Retinal pigment epithelial cell (primary cell): ENCODE measurements at places on chromosomes 1 and 21.

DNA sequence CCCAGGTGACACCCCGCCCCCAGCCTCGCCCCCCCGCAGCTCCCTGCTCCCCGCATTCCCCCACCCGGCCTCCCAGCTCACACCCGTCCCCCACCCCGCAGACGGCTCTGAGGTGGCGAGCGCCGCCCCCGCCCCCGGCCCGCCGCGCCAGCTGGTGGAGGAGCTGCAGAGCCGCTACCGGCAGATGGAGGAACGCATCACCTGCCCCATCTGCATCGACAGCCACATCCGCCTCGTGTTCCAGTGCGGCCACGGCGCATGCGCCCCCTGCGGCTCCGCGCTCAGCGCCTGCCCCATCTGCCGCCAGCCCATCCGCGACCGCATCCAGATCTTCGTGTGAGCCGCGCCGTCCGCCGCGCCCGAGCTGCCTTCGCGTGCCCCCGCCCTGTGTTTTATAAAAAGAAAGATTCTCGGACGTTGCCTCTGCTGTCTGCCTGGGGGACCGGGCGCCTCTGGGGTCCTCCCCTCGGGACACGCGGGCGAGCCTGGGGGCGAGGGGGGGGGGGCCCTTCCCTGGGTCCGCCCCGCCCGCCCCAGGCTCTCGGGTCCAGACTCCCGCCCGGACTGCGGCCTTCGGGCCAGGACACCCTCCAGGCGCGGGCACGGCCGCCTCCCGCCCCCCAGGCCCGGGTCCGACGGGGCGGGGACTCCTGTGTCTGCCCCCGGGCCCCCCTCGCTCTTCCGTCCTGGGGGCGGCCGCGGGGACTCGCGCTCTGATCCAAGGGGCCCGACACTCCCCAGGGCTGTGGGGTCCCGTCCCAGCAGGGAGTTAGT lies 1.6 kb upstream of the MMP23B start:
- DNase-seq = no peak

DNA sequence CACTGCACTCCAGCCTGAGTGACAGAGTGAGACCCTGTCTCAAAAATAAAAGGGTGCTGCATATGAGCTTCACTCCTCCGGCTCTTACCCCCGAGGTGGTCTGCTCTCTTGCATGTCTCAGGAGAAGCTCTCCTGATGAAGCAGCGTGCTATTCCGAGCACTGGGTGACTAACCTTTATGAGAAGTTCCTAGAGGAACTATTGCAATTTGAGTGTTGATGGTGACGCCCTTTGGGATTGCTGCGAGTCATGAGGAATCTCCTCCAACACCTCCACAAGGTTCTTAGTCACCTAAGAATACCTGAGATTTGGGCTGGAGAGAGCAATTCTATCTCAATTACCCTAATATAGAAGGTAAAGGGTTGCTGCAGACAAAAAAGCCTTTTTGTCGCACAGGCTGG lies 40.8 kb upstream of the TINAGL1 start:
- no peak for DNase-seq

DNA sequence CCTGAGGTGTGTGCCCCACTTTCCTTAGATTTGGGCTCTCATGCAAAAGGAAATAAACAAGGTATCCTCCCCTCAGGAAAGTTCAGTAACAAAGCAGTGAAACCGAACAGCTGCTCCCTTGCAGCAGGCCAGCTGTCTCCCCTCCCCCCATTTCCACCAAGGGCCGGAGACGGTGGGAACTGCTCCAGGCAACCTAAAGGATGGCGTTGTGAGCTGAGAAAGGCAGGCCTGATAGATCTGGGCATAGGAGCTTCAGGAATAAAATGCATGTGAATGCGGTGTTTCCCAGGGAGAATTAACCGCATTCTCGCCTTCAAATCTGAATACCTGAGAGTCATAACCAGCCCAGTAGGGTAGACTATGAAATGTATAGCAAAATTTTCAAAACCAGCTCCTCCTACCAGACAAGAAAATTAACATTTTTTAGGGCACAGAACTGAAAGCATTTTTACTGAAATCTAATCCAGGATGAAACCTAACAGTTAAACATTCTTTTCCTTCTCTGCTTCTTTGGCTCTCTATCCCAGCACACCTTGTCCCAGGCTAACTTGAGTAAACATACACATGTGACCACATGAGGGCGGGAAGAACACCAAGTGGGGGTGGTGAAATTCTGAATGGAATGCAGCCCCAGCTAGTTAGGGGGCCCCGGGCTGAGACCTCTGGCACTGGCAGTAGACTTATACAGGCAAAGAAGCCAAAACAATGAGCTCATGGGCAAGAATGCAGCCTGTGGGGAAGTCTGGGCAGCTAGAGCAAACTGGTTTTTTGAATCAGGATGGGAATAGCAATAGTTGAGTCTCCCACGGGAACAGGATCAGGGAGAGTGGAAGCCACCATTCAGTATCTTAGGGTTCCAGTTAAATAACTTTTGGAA lies 11.5 kb downstream of the MCL1 start:
- peak; percentile 99 for DNase-seq

GRCh38 chr1:236156512-236157208 lies 14.3 kb downstream of the GPR137B start:
- no peak for DNase-seq

- no peak for DNase-seq
Measured at GRCh38 chr1:39205102-39205780, 746 bp downstream of the MACF1 start.

- no peak for DNase-seq
Measured at GRCh38 chr1:32701421-32701911, 1.1 kb downstream of the SYNC start.

DNA sequence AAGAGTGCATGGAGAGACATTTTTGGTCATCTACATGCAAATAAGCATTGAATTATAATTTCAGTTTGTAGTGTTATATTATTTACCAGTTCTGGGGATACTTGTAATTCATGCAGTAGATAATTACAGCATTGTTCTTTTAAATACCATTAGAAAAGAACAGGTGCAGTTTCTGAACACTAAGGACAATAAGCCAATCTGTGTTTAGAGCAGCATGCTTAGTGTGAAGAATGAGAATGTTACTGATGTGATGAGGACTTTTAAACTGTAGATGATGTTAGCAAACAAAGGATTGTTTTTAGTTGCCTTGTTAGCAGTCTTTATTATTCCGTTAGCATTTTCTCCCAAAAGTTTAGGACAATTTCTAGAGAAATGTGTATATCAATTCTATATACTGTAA lies 348.3 kb downstream of the BRINP3 start:
- no peak for DNase-seq

DNA sequence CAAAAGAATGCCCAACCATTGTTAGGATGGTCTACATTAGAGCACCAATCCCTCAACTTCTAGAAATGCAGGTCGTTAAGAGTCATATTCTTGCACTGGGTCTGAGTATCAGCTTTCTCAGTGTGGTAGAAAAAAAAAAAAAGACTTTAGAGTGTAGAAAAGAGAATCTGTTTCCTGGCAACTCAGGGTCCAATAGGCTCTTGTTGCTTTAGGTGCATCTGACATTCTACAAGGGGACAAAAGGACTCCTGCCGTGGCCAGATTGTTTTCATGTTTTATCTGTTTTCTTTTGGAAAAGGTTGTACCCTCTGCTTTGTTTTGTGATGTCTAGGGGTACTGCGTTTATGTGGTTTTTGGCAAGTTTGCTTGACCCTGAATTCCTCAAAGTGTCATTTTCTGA lies 105.4 kb upstream of the KCNK2 start:
- DNase-seq = no peak

GRCh38 chr1:183346276-183346732 lies 71.9 kb downstream of the NMNAT2 start:
- DNase-seq = no peak

- no peak for DNase-seq
Measured at GRCh38 chr1:53590531-53591515, 131.6 kb downstream of the DMRTB1 start.

DNA sequence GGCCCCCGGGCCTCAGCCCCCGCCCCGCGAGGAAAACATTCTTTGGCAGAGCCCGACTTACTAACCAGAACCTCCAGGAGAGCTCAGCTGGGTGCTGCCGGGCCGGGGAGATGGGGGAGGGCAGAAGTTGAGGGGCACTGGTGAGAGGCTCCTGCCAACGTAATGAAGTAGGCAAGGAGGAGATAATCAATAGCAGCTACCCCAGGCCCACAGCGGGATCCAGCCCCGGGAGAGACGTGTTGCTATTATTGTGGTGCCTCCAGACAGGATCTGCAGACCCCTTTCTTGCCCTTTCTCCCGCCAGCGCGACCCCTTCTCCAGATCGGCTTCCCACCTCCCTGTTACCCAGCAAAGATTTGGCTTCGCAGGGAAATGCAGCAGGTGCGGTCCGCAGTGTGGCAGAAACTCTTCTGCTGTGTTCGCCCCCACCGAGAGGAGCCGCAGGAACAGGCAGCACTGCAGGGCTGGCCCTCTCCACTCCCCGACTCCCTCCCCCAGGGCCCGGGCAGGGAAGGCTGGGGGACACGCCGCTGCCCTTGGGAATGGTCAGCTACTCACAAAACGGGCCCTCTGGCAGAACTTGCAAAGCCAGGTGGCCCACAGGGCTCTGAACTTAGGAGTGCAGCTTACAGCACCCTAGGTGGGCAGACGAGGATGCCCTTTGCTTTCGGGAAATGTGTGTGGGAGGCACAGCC lies 1.5 kb upstream of the KCNA2 start:
- DNase-seq = no peak

GRCh38 chr1:171792656-171793369 lies 11.4 kb downstream of the METTL13 start:
- no peak for DNase-seq

DNA sequence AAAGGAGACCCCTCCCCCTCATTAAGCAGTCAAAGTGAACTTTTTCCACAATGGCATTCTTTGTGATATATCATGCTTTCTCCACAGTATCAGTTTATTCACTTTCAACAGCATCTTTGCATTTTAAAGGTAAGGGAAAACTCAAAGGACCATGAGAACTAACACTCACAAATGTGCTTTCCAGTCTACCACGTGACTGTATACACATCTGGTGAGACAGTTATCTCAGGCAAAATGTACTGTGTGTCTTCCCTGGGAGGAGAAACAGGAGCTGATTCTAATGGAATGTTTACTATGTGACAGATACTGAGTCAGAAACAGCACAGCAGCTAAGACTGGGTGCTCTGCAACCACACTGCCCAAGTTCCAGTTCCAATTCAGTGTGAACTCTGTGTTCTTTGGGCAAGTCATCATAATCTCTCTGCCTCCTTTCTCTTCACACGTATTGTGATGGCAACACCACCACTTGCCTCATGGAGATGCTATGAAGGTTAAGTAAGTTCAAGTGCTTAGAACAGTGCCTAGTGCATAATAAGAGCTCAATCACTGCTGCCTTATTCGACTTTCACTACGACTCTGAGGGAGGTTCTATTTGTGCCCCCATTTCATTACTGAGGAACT lies 79.0 kb downstream of the SLC45A1 start:
- DNase-seq = peak; percentile 80

DNA sequence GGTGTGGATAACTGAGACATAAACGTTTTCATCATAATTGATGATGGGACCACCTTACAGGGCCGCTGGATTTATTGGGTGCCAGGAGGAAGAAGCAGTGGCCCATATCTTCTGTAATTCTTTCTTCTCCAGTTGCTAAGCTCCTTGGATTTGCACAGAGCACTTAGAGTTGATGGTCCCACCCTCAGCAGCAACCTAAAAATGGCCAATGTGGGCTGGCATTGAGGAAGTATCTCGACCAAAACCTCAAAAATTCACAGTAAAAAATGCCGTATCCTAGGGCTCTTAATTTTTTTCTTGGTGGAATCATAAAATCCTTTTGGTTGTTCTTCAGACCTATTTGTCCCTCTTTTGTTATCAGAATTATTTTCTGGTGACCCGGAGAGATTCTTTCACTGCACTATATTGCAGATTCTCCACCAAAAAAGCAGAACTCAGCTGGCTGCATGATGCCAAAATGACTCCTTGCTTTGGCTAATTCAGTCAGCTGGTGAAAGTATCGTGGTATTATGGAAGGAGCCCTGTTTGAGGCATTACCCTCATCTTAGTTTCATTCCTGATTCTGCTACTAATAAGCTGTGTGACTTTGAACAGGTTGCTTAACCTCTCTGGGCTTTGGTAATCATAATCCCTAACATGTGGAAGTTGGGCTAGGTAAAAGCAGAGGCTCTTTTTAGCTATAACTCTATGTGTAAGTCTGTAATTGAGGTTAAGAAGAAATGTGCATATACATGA lies 27.6 kb downstream of the KIRREL1 start:
- no peak for DNase-seq

GRCh38 chr1:164858096-164858632 lies 299.2 kb downstream of the PBX1 start:
- no peak for DNase-seq

DNA sequence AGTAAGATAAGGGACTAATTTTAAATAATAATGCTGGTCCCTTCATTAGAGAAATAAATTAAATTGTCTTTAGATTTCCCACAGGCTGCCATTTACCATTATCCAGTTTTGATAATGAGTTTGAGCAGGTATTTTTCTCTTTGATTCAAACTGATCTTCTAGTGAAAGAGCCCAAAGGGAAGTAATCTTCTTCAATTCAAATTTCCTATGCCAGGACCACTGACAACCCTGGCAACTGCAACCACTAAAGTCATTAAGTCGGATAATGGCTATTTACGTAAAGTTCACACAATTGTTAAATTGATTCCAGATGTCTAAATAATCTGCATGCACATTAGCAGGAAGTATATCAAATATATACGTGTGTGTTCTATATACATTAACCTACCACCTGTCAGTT lies 399.3 kb downstream of the PTPRC start:
- DNase-seq = no peak

DNA sequence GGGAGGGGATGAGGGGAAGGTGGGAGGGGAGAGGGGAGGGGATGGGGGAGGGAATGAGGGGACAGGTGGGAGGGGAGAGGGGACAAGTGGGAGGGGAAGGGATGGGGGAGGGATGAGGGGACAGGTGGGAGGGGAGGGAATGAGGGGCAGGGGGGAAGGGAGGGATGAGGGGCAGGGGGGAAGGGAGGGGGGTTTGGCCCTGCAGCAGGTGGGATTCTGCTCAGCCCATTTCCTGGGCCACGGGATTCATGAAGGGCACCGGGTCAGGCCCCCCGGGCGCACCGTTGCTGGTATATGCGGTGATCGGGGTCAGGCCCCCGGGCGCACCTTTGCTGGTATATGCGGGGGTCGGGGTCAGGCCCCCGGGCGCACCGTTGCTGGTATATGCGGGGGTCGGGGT lies 15.1 kb upstream of the SAMD11 start:
- DNase-seq = no peak

- DNase-seq = no peak
Measured at GRCh38 chr1:61388566-61388965, 306.2 kb downstream of the NFIA start.

GRCh38 chr1:844472-845026 lies 79.2 kb upstream of the SAMD11 start:
- no peak for DNase-seq

GRCh38 chr1:2788506-2789163 lies 12.9 kb downstream of the TTC34 start:
- DNase-seq = no peak

GRCh38 chr1:206939131-206939530 lies 7.1 kb downstream of the PIGR start:
- no peak for DNase-seq

- peak; percentile 59 for DNase-seq
Measured at GRCh38 chr1:222043444-222044292, 301.8 kb upstream of the DUSP10 start.

DNA sequence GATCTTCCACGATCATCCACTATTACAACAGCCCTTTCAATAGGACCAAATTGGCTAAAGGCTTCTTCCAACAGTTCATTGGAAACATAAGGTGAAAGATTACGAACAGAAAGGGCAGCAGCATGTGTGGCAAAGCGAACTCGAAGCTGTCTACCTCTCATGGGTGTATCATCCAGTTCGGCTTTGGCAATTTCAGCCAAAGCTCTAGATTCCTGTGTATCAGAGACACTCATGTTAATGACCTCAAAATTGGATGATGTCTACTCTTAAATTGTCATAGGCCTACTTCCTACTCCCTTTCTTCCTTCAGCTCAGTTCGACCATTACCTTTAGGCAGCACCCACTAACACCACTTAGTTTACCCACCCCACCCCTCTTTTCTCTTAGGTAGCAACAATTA lies 2.2 kb downstream of the SFPQ start:
- no peak for DNase-seq
